ENCODE measurements at places on chromosomes 4 and X.
A peak's percentile ranks its signal among the peaks of the same experiment; 100 is the strongest.

GRCh38 chr4:54657551-54658251 lies at the start of gene KIT:
Gene KIT (plus strand): TSS chr4:54657957. CDS start chr4:54658015, 58 bp downstream.
- peak; percentile 38 for DNase-seq

- DNase-seq: peak; percentile 63
Observed at GRCh38 chr4:77734928-77735327, 84.2 kb downstream of the CNOT6L start.

DNA sequence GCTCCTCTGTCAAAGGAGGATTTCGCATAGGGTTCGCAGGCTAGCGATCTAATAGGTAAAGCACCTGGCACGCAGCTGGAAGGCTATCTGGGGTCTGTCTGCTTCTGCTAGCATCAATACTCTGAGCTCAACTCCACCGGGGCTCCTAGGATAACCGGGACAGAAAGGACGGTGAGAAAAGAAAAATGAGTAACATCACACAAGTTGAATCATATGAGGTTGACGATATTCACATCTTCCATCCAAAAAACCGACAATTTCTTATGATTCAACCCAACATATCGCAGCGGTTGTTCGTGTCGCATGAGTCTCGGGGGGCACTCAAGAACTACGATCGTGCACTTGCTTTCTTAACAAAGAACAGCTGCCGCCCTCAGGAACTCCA lies 1.8 kb downstream of the PROM1 start:
- no peak for DNase-seq

- DNase-seq: no peak
Observed at GRCh38 chrX:56503941-56504673, 59.3 kb upstream of the UBQLN2 start.

DNA sequence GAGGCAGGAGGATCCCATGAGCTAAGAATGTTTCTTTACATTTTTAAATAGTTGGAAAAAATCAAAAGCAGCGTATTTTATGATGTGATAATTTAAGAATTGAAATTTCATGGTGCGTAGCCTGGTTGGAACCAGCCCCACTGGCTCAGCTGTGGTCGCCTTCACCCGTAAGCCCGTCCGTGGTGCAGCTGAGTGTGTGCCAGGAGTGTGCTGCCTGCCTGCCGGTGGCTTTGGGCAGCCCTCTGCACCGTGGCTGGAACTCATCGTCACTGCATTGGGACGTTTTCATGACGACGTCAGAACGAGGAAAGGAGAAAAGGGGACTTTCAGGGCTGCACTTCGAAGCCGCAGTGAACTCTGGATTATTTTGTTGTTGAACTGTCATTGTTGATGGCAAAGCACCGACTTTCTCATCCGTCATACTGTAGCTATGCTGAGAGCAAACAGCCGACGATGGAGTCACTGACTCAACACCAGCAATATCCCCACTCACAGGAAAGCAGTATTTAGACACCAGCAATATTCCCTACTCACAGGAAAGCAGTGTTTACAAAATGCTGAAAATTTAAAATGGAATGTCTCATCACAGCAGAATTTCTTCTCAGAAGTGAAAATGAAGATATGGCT lies 35.1 kb downstream of the PCGF3 start:
- no peak for DNase-seq

GRCh38 chr4:24169956-24170355 lies 280.1 kb upstream of the PPARGC1A start:
- DNase-seq: no peak

DNA sequence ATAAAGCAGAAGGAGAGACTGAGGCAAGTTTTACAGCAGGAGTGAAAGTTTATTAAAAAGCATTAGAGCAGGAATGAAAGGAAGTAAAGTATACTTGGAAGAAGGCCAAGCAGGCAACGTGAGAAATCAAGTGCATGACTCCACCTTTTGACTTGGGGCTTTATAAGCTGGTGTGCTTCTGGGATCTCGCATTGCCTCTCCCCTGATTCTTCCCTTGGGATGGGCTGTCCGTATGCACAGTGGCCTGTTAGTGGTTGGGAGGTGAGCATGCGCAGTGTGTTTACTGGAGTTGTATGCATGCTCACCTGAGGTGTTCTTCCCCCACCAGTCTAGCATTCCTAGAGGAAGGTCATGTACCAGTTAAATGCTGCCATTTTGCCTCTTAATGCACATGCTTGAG lies 29.1 kb upstream of the C1QTNF7 start:
- no peak for DNase-seq

DNA sequence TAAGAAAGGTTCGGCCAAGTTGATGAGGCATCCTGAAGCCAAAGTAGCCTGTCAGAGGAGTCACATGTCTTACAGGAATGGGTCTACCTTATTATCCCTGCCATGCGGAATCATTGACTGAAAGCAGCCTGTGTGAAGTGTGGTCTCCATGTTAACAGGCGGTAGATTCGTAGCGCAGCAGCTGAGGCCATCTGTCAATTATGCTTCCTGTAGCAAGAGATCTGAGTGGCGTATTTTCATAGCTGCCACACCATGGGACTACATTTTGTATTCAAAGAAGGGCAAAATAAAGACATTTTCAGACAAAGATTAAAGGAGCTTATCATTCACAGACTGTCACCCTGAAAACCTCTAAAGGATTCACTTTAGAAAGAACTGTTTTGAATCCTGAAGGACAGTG lies 11.2 kb upstream of the MED14 start:
- no peak for DNase-seq

GRCh38 chrX:153669174-153669890 lies 4.3 kb downstream of the PNCK start:
- DNase-seq: no peak

GRCh38 chr4:68129793-68130192 lies at the start of gene TMPRSS11F:
Gene TMPRSS11F (minus strand): TSS chr4:68129869. CDS start chr4:68129820, 49 bp downstream.
- DNase-seq: no peak

- no peak for DNase-seq
Observed at GRCh38 chr4:156970501-156971164, 966 bp downstream of the PDGFC start.

GRCh38 chrX:111892375-111892774 lies 16.4 kb downstream of the TRPC5OS start:
- DNase-seq: no peak

DNA sequence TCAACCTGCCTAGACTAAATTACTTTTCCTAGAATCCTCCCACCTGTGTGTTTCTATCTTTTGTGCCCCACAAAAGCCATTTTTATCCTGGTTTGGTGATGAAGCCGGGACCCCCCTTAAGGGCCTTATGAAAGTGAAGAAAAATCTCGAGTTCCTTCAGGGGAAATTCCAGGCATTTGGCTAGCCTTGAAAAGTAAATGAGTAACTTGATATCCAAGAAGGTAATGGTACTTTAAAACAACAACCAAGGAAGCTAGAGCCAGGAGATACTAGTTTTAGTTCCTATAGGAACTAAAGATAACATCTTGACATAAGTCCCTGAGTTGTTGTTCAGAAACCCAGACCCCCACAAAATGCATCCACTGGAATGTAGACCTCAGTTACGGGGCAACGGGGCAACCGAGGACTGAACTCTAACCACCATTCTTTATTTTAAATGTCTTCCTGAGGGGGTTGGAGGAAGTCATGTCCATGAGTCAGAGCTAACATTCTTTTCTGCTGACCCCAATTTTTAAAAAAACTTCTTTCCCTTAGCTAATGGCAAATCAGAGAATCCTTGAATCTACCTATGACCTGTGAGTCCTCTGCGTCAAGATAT lies 73.9 kb downstream of the VCX3A start:
- peak; percentile 38 for DNase-seq

DNA sequence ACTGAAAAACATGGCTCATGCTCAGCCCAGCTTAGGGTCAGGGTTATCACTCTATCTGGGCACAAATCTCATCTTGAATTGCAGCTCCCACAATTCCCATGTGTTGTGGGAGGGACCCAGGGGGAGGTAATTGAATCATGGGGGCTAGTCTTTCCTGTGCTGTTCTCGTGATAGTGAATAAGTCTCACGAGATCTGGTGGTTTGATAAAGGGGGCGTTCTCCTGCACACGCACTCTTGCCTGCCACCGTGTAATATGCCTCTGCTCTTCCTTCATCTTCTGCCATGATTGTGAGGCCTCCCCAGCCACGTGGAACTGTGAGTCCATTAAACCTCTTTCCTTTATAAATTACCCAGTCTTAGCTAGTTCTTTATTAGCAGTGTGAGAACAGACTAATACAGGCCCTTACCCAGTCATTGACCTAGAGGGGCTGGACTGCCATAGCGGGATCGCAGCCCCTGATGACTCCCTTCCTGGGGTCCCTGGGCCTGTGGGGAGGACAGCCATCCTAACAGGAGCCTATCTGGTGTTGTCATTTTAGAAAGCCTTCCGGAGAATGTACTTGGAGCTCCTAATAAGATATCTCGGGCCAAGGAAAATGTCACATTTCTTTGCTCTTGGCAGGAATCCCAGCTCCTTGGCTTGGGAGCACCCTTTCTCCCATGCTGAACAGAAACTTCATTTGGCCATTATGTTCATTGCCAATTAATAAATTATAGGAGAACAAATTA lies 112.6 kb downstream of the PHKA2 start:
- DNase-seq: peak; percentile 14

GRCh38 chr4:75172551-75172950 lies 239.6 kb downstream of the PARM1 start:
- DNase-seq: no peak

GRCh38 chr4:14084598-14084997 lies 457.1 kb upstream of the BOD1L1 start:
- no peak for DNase-seq

- DNase-seq: peak; percentile 61
Observed at GRCh38 chr4:148030193-148030873, 298.4 kb downstream of the ARHGAP10 start.

GRCh38 chr4:173990126-173990868 lies 293.2 kb downstream of the FBXO8 start:
- peak; percentile 44 for DNase-seq

GRCh38 chr4:181293014-181293413 lies 950.2 kb upstream of the TENM3 start:
- no peak for DNase-seq

DNA sequence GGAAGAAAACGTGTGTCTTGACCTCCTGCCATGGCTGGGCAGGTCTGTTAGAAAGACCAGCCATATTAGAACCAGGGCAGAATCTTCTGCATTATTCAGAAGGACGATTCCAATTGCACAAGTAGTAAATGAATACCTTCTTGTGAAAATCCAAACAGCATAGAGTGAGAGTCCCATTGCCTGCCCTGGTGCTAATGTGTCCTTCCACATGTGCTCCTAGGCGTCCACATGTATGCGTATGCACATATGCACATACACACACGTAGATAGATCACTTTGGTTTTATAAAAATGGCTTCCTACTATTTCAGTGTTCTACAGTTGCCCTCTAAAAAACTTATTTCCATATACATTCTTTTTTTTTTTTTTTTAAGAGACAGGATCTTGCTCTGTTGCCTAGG lies 10.2 kb upstream of the GRPEL1 start:
- no peak for DNase-seq

- no peak for DNase-seq
Observed at GRCh38 chr4:123990310-123990870, 593.8 kb downstream of the SPRY1 start.

- DNase-seq: no peak
Observed at GRCh38 chr4:24209131-24209530, 319.3 kb upstream of the PPARGC1A start.

GRCh38 chr4:53962516-53963225 lies 101.7 kb downstream of the CHIC2 start:
- peak; percentile 68 for DNase-seq

GRCh38 chr4:14749910-14750309 lies 252.4 kb upstream of the CPEB2 start:
- DNase-seq: peak; percentile 34

DNA sequence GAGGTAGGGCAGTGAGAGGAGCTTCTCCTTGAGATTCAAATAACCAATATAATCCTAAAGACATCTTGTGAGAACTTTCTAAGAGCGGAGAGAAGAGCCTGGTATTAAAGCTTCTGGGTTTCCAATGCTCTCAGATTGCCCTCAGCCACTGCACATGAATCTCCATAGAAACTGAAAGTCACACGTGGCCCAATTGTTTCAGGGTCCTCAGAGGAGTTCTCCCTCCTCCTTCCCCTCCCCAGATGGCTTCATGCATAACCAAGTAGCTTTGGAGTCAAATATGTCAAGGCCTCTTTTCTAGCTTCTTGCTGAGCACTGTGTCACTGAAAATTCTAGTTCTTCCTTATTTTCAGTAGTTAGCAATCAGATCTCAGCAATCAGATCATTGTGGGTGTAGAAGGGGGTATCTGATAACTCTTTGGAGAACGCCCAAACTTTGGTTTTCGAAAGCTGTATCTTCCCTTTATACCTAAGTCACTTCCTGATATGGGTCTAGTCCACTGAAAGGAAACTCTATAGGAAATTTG lies 2.2 kb downstream of the BTK start:
- no peak for DNase-seq

- no peak for DNase-seq
Observed at GRCh38 chr4:124593494-124593893, 119.0 kb downstream of the ANKRD50 start.

- DNase-seq: peak; percentile 77
Observed at GRCh38 chrX:45621376-45622041, 420.8 kb upstream of the DIPK2B start.

- no peak for DNase-seq
Observed at GRCh38 chr4:121943941-121944340, 7.9 kb downstream of the TRPC3 start.

DNA sequence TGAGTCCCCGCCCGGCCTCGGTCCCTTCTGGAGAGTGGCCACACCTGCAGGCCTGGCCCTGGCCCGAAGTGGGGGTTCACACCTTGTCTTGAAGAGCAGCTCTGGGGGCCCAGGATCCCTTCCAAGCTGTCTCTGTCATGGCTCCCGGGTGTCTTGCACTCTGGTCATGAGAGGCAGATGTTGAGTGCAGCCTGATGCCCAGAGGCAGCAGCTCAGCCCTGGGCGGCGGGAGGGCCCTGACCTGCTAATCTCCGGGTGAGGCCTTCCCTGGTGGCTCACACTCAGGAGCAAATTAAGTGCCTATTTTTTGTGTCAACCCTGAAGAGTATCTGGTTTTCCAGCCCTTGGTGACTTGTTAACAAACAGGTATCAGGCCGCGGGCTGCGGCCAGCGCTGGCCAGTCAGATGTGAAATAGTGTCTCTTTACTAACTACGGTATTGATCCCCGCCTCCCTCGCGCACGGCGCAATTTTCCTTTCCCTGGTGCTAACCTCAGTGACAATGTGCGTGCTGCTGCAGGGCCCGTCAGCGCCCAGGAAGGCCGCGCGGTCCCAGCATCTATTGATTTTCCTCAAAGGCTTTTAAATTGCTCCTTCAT lies 24.2 kb downstream of the NKX1-1 start:
- no peak for DNase-seq

- DNase-seq: no peak
Observed at GRCh38 chrX:21837056-21837455, 2.4 kb upstream of the MBTPS2 start.

DNA sequence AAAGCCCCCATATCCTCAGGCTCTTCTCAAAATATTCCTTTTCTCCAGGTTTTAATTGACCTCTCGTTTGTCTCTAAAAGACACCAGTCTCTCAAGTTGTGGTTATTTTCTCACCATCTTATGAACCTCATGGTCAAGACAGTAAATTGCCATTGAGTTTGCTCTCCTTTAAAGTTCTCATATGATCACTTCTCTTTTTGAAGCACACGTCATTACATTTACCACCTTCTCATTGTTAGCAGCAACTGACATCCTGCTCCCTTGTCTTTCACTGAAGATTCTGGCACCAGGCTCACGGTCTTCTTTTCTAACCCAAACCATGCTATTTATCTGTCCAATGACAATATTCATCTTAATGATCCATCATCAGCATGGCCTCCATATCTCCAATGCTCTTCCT lies 324.2 kb downstream of the TMA16 start:
- no peak for DNase-seq

- no peak for DNase-seq
Observed at GRCh38 chrX:130085551-130086446, 24.5 kb downstream of the ELF4 start.

All from astrocyte of the spinal cord (primary cell).